ENCODE measurements at places on chromosomes 12 and 14.

- DNase-seq = no peak
Measured at GRCh38 chr14:92397150-92397952, 74.4 kb downstream of the SLC24A4 start.

- no peak for DNase-seq
Measured at GRCh38 chr14:79516009-79516408, 695.3 kb downstream of the DIO2 start.

DNA sequence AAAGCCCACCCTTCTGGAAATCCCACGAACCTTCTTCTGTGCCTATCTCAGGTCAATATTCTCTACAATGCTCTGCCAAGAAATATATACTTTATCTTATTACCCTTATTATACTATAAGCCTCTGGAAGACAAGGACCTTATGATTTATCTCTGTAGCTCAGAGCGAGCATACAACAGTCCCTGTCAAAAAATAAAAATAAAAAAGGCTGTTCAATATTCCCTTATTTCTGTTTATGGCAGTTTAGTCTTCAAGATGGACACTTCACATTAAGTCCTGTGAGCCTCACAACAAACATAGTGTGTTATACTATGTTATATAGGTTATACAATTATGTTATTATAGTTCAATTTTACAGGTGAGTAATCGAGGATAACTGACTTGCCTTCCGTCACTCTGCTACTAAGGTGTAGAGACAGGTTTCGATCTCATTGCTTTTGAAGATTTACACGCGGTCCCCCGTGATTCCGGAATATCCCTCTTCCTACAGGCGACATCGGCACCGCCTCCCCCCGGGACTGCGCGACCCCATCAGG is 562 bp downstream of the EAPP start:
- DNase-seq = no peak

GRCh38 chr12:110744151-110744571 is 1.5 kb upstream of the PPP1CC start:
- no peak for DNase-seq

GRCh38 chr14:56590535-56590960 is 10.9 kb downstream of the TMEM260 start:
- DNase-seq = no peak

- no peak for DNase-seq
Measured at GRCh38 chr14:35865611-35866324, 39.6 kb downstream of the BRMS1L start.

GRCh38 chr14:53355581-53356112 is 202.5 kb upstream of the DDHD1 start:
- no peak for DNase-seq

DNA sequence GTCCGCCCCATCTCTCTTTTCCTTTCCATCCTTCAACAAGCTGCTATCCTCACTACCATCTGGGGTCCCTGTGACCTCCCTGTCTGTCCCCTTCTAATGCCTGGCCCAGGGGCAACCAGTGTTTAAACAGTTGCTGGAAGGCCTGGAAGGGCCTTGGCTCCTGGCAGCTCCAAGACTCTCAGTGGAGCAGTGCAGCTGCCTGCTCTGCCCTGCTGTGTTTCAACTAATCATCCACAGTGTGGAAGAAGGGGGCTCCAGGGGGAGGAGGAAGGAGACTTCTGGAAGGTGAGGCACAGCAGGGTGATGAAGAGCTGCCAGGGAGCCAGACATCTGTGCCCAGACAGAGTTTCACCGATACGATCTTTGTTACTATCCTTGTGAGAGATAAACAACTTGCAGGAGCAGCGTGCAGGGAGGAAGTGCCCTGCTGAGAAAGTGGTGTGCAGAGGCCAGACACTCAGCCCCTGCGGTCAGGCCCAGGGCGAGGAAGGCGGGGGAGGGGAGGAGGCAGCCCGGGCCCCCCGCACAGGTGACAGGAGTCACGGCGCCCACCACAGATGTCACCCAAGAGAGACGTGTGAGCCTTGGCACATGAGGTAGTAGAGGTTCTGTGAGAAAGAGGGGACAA is 1061.8 kb downstream of the BCL11B start:
- peak; percentile 68 for DNase-seq

Measured in CD4-positive, alpha-beta T cell treated with Interleukin-4 for 1 hour (primary cell).